ENCODE measurements at places on chromosomes 2 and 18.

DNA sequence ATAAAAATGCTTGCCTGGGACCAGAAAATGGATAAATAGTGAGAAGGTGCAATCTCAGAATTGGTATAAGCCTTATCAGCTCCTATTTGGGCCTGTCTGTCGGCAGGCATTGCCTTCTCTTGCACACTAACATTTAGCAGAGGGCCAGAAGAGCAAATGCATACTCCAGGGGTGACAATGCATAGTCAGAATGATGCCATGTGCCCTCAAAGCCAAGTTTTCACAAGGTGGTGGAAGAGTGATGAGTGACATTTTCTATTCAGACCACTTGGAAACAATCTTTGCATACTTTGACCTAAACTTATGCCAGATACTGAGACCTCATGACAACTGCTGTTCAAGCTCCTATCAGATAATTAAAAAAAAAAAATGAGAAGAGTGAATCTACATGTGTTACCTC is 276.3 kb downstream of the SETBP1 start:
- DNase-seq: no peak

DNA sequence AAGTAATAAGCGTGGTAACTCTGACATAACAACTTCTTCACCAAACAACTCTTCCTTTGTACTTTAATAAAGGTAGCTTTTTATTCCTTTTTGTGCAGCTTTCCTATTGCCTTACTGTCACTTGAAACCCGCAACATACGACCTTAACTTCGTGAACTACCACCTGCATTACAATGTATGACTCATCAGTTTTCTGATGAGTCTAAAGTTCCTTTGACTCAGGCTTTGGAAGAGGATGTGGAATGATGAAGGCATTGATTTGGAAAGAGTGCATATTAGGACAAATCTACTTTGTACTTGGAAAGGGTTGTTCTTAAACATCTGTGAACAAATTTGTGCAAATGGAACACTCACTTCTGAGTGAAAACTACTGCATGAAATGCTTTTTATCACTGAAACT is 1012.1 kb downstream of the TMEM182 start:
- DNase-seq: no peak

DNA sequence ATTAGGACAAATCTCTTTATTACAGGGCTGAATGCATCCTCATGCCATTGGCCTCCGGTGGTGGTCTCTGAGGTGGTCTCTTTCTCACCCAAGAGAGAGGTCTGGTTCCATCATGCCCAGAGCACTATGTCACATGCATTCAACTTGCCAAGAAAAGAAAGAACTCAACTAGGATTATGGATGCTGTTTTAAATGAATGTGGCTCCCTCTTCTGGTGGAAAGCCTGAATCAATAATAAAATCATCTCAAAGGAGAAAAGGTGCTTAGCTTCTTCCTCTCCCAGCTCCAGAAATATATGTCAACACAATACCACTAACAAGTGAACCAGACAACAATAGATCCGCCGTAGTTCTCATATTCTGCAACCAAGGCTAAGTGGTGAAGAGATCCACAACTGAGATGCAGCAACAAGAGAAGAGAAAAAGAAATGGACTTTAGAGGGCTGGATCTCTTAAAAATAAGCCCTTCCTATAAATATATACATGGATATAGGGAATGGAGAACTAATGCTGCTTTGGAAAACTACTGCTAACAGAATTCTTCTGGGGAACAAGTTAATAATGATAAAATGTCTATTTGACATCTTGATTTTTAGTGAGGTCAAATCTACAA is 396.8 kb downstream of the NCKAP5 start:
- DNase-seq: peak; percentile 13

- DNase-seq: peak; percentile 17
Observed at GRCh38 chr2:181573140-181573736, 83.7 kb downstream of the CERKL start.

DNA sequence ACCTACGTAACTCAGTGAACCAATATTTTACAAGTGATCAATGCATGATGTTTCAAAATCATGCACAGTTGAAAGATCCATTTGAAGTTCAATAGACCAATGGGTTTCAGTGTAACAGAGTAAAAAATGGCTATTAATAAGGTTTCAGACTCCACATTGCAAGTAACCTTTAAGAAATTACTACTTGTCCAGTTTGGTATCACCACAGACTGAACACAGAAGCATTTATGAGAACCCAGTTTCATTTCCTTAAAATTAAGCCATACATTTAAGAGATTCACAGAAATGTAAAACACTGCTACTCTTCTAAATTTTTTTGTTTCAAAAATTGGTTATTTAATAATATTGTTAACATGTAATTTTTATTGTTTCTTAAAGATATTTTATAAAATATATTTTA is 98.9 kb upstream of the CHRNA1 start:
- no peak for DNase-seq

DNA sequence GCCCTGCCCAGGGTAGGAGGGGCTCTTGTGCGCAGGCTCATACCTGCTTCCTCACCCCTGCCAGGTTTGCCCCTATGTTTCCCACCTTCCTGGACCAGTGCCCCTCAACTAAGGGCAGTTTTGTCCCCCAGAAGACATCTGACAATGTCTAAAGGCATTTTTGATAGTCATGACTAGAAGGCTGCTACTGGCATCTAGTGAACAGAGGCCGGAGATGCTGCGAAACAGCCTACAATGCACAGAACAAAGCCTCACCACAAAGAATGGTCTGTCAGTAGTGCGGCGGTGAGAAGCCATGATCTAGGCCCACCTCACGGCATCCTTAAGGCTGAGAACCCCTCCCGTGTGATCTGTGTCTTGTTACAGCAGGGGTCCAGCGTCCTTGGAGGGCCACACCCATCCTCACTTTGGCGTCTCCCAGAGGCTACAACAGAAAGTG is 96.0 kb downstream of the TMEM17 start:
- no peak for DNase-seq

DNA sequence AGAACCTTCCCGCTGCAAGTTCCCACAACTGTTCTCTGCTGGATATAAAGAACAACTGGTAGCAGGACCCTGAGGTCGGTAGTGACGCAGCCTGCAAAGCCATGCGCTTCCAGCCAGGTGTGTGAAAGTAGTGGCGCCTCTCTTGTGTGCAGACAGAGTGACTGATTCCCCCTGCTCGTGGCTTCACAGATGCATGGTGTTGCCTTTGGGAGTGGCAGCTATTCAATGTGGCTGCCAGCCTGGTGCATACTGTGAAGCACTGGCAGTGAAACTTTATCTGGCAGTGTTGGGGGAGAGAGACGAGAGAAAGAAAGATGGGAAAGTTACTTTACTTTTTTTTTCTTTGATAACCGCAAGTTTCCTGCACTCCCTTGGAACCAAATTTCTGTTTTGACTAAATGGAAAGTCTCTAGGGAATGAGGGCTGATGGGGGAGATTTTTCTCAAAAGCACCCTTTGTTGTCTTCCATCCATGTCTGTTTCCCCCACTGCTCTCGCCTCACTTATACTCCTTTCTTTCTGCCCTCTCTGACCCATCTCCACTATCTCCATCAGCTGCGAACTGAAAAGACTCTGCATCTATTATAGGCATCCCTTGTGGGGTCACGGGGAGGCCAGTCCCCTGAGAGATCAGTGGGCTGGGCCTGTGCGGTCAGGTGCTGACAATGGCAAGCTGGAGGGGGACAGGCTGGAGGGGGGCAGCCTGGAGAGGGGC is 90.0 kb upstream of the TNP1 start:
- no peak for DNase-seq

DNA sequence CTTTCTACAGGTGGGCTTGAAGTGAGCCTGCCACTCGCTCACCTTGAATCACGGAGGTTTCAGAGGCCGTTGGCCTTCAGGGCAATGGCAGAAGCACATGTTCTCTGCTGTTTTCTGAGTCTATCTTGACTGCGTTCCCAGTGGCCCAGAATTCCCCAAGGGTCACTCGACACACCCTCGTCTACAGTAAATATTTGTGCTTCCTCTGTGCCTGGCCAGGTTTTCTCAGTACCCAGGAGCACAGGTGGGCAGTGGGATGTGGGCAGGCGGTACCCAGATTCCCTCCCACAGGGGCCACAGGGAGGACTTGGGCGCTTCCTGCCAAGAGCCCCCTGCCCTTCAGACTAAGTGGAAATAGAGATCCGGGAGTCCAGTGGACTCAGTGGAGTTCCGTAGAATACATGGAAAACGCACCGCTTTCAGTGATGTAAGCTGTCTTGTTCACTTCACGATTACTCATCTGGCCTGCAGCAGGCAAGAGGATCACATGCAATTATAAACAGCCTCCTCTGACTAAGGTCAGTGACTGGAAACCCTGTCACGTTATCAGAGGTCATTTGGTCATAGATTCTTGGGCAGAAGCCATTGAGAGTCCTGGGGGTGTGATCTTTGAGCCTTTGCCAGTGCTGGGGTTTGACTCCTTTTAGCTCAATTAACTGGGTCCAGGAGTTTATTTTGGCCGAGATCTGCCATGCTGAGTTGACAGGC is 179.8 kb downstream of the NEDD4L start:
- DNase-seq: peak; percentile 96

DNA sequence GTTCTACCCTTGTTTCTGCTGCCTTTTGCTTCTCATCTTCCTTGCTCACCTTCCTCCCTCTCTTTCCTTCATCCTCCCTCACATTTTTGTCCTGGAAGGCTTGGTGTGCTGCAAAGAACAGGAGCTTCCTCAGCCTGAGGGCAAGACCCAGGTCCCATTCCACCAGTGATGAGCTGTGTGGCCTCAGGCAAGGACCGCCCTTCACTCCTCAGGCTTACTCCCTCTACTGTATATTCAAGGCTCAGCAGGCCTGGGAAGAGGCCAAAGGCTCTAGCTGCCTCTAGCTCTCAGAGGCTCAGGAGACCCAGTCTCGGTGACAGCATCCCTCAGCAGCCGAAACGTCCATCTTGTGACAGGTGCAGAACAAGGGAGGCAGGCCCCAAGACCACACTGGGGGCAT is 97.5 kb downstream of the MRO start:
- no peak for DNase-seq

- DNase-seq: no peak
Observed at GRCh38 chr2:147045113-147045512, 799.7 kb upstream of the ACVR2A start.

GRCh38 chr2:139155991-139156390 is 375.8 kb upstream of the NXPH2 start:
- no peak for DNase-seq

- no peak for DNase-seq
Observed at GRCh38 chr2:220452561-220452960, 825.1 kb downstream of the SLC4A3 start.

DNA sequence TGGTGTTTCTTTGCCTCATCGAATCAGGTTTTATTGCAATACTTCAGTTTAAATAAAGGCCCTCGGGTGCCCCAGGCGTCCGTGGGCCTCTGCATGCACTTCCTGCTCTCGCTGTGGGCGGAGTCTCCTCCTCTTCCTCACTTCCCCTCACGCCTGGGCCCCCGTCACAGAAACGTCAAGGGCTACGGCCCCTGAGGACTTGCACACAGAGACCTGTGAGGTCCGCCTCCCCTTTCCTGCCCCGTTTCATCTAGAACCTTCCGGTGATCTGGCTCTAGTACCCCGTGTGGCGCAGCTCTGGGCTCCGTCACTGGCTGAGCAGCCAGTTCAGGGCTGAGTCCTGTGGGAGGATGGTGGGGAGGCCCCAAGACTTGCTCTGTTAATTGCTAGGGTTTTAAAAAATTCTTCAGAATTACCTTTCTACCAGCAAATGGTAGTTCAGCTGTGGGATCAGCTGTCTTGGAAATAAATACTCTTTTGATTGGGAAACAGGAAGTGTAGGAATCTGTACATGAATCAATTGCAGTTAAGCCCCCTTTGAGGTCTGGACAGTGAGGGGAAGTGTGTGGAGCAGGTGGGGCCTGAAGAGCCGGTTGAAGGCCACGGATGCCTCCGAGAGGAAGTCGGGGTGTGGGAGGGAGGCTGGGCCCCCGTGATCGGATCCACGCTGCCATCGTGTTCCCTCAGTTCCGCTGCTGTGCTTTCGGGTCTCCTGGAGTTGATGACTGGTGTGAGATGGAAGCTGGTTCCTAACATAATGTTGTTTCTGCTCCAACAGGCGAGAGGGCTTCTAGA is 10.2 kb downstream of the NFATC1 start:
- DNase-seq: no peak

GRCh38 chr18:8584798-8585197 is 24.4 kb upstream of the RAB12 start:
- DNase-seq: no peak

DNA sequence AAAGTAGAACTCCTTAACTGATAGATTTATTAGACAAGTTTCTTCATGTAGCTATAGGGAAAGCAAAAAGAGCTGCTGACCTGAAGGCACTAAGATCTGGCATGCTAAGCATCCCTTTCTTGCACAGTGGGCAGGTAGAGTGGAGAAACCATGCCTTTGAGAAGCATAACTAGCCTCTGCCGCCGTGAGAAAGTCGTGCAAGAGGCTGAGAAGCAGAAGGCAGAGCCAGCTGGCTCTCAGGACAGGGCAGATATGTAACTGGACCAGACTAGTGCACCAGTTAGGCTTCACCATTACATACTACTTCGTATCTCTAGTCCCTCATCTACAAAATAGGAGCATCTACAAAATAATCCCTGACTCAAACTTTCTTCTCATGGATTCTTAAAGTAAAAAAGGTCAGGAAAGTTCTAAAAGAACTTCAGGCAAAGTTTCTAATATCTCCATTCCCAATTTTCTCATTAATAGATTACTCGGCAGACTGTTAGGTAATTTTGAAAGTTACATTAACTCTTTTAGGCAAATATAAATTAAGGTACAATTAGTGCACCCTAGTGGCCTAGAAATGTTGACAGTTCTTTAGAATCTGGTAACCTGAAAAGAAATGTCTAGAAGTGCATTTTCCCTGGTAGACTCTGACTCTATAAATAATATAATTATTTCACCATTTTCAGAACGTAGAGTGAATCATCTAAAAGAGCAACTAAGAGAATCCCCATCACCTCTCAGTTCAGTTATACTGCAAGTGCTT is 10.3 kb downstream of the ERBB4 start:
- DNase-seq: peak; percentile 5

- no peak for DNase-seq
Observed at GRCh38 chr2:190511104-190511503, 23.4 kb downstream of the NEMP2 start.

- DNase-seq: no peak
Observed at GRCh38 chr2:145007960-145008263, 488.0 kb upstream of the ZEB2 start.

GRCh38 chr2:236971919-236972381 is 113.7 kb upstream of the COPS8 start:
- no peak for DNase-seq

- DNase-seq: no peak
Observed at GRCh38 chr2:79796641-79797040, 283.8 kb downstream of the CTNNA2 start.

- no peak for DNase-seq
Observed at GRCh38 chr18:32036506-32037180, 18.0 kb downstream of the RNF125 start.

DNA sequence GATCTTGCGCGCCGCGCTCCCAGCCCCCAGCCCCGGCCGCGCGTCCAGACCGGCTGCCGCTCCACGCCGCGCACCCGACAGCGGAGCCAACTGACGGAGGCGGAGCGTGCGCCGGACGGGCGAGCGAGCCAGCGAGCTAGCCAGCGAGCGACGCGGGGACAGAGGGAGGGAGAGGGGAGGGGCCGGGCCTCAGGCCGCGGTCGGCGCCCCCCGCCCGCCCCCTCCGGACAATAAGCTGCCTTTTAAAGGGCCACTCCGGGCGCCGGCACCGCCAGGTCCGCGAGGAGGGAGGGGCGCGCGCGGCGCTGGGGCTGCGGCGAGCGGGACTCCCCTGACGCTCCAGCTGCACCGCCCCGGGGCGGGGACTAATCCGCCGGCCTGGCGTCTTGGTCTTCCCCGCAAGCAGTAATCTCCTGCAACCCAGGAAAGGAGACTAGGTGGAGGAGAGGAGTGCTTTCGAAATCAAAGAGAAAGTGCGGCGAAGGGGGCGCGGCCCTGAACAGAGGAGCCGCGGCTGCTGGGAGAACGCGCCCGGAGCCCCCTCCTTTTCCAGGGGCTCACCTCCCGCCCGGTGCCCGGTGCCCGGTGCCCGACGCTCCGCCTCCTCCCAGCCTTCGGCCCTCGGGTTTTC is at the start of gene BIN1:
TSS of gene BIN1 (minus strand) at position 164 of the 631 bp plus-strand sequence. CDS start 211 bp downstream, outside the sequence.
- peak; percentile 87 for DNase-seq
